Naive thymus-derived CD8-positive, alpha-beta T cell (primary cell): ENCODE measurements at places on chromosomes 3 and 15.

GRCh38 chr3:184582646-184583577, 21.3 kb downstream of the EPHB3 start:
- no peak for DNase-seq

- DNase-seq = no peak
These were observed 5.6 kb upstream of the DGKG start for GRCh38 chr3:186367631-186368030.

- DNase-seq = no peak
These were observed 2.6 kb downstream of the GP5 start for GRCh38 chr3:194396539-194396858.

- DNase-seq = no peak
These were observed 101.5 kb downstream of the PGPEP1L start for GRCh38 chr15:98905963-98906711.

DNA sequence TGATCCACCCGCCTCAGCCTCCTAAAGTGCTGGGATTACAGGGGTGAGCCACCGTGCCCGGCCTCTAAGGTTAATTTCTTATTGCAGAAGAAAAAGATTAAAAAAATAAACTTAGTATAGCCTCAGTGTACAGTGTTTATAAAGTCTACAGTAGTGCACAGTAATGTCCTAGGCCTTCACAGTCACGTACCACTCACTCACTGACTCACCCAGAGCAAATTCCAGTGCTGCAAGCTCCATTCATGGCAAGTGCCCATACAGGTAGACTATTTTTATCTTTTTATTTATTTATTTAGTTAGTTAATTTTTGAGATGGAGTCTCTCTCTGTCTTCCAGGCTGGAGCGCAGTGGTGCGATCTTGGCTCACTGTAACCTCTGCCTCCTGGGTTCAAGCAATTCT, 3.2 kb upstream of the FLNB start:
- no peak for DNase-seq

DNA sequence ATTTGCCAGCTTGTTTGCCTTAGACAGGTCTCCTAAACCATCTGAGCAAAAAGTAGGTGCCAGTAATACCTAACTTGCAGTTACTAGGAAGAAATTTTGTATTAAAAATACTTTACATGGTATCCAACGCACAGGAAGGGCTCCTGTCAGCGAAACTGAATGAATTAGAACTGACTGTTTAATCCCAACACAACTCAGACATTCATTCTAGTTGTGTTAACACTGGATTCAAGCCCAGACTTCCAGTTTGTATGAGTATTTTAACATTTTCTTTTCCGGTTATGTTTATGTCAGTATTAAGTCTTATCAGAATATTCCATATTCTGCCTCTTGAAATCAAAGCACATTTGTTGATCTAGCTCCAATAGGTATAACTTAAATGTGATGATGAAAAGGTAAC, 82.0 kb upstream of the SOX2 start:
- no peak for DNase-seq

- no peak for DNase-seq
These were observed 83.2 kb upstream of the PLSCR4 start for GRCh38 chr3:146334151-146334550.

GRCh38 chr15:90644526-90644925, 72.6 kb upstream of the BLM start:
- no peak for DNase-seq

GRCh38 chr3:120357807-120358206, 8.7 kb upstream of the LRRC58 start:
- no peak for DNase-seq

GRCh38 chr3:9769012-9769411, 735 bp downstream of the CAMK1 start:
- no peak for DNase-seq
